ENCODE measurements at places on chromosomes 6 and 20. TPM values are rescaled to one million over a fixed set of nuclear protein-coding genes. Genes with fewer than 3 reads are reported as not detected.

GRCh38 chr6:43669922-43670622 lies 17.5 kb downstream of the MRPS18A start:
- DNase-seq = peak; percentile 74

- DNase-seq = no peak
Measured at GRCh38 chr20:8360035-8360434, 228.0 kb downstream of the PLCB1 start.

Gene MAP3K4
- 13.0 TPM for polyA plus RNA-seq

Gene FAM209B
- not detected for polyA plus RNA-seq

GRCh38 chr6:6886886-6887285 lies 220.9 kb upstream of the RREB1 start:
- DNase-seq = no peak

DNA sequence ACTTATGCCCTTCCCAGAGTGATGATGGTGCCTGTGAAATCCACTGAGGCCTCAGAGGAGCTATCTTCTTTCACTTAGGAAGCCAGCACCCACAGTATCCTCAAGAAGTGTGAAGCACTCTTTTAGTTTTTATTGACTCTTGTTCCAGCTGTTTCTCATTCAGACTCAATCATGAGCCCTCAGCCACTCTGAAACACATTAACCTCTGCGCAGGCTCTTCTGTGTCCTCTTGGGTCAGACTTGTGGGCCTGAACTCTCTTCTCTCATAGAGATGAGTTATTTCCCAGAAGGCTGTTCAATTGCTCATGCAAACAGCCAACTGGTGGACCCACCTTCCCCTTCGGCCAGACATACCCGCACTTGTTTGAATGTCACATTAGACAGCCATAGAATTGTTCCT lies 27.8 kb upstream of the PREP start:
- no peak for DNase-seq

DNA sequence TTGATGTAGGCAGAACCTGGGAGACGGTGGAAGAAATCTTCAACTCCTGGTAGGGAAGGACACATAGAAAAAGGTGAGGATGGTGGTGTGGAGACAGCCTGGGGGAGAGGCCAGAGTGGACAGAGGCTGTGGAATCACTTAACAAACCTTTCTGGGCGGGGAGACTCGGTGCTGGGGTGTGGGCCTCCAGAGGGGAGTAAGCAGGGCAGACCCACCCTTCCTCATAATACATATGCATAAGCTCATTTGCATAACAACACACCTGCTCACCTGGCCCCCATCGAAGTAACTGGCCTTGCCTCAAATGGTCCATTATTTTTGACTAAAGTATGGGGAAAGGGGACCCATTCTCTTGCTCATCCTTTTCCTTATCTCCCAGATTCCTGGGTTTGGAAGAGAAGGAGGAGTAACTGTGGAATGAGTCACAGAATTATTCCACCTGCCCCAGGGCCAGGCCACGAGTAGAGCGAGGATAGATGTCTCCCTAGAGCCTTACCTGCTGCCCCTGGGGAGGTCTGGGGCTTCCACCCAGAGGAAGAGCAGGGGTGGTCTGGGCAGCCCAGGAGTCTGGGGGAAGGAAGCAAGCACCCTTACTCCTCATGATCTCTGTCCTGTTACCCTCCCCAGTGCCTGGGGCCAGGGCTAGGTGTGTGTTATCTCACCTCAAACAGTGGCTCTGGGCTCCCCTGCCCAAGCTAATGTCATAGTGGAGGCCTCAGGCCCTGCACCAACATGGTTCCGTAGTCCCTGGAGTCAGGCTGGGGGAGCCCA lies 10.7 kb upstream of the VEGFA start:
- DNase-seq = no peak

Gene PACRG
- polyA plus RNA-seq = 20.0 TPM

GRCh38 chr6:167412506-167412905 lies 87.6 kb downstream of the TTLL2 start:
- no peak for DNase-seq

DNA sequence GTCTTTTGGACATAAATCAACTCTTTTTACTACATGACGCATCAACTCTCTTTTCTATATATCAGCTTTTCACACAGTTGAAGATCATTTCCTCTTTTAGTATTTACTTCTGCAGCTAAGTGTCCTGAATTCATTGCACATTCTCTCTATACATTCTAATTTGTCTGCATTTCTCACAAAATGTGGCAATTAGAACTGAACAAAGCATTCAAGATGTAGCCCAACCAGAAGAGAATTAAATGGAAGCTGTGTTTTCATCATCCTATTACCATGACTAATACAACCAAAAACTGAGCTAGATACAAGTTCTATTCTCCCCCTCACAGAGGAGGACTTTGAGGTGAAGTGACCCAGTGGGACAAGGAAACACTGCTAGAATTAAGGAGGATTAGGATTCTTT lies 86.9 kb downstream of the PLCG1 start:
- no peak for DNase-seq

Gene ASIP
- polyA plus RNA-seq = 0.84 TPM

Measured in kidney (tissue), 22 donors.